ENCODE measurements at places on chromosomes 3 and 15. TPM values are rescaled to one million over a fixed set of nuclear protein-coding genes. Genes with fewer than 3 reads are reported as not detected.

Gene GRM2
- 12.5 TPM for total RNA-seq

Gene SLC9A9
- 7.3 TPM for total RNA-seq

Gene ITGA11
- total RNA-seq: 0.62 TPM

Gene LRTM1
- not detected for total RNA-seq

Gene CCDC33
- total RNA-seq: not detected

Gene ARPIN
- 15.9 TPM for total RNA-seq

Gene CNTN3
- total RNA-seq: 16.2 TPM

Gene TRIM42
- total RNA-seq: not detected

All from occipital lobe (tissue), 3 donors.